Left renal pelvis (tissue), 4 donors: ENCODE measurements at places on chromosomes 3 and 15. TPM values are rescaled to one million over a fixed set of nuclear protein-coding genes. Genes with fewer than 3 reads are reported as not detected.

Gene STAB1
- polyA plus RNA-seq = 48.0 TPM

Gene RFTN1
- 84.9 TPM for polyA plus RNA-seq

Gene CYP1A1
- polyA plus RNA-seq = not detected

Gene FBXO40
- polyA plus RNA-seq = 0.03 TPM

Gene OIP5
- polyA plus RNA-seq = 9.3 TPM

Gene CTXN2
- polyA plus RNA-seq = 0.09 TPM

Gene IGSF10
- 2.6 TPM for polyA plus RNA-seq

Gene RGMA
- polyA plus RNA-seq = 9.5 TPM

Gene ACTC1
- 1.6 TPM for polyA plus RNA-seq

Gene MORC1
- polyA plus RNA-seq = 0.59 TPM

- DNase-seq = no peak
These were observed 280.1 kb downstream of the LRTM1 start for GRCh38 chr3:54647721-54648120.

- DNase-seq = no peak
These were observed 87.4 kb upstream of the LRRC3B start for GRCh38 chr3:26535151-26535550.

DNA sequence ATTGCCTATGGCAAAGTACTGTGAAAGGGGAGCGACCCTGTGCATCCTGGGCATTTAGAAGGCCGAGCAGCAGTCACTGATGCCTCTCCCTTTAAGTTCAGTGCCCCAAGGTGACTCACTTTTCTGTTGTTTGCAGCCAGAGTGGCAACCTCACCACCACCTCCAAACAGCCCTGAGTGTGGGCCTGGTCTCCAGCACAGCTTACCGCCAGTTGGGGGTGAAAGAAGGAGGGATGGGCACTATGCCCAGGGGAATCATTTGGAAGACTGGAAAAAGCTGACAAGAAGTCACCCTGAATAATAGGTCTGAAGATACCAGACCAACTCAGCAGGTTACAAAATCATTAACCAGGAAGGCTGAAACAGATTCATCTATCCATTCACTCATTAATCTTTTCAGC, 571.8 kb downstream of the EPHB1 start:
- DNase-seq = no peak

DNA sequence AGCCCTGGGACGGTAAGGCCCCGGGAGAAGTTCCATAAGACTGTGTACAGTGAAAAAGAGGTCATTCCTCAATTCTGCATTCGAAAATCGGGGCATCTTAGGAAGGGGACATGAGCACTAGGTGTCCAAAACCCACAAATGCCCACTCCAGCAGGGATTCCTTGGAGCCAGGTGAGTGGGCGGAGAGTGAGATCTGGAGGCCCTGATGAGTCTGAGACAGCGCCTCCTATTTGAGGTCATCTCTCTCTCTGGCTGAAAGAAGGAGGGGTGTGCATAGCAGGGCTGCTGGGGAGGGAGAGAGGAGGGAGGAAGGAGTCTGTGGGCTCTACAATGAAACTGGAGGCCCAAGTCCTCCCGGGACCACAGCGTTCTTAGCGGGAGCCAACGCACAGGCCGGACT, 38.1 kb upstream of the LACTB start:
- DNase-seq = no peak

- no peak for DNase-seq
These were observed 7.3 kb upstream of the SACM1L start for GRCh38 chr3:45681846-45682245.

DNA sequence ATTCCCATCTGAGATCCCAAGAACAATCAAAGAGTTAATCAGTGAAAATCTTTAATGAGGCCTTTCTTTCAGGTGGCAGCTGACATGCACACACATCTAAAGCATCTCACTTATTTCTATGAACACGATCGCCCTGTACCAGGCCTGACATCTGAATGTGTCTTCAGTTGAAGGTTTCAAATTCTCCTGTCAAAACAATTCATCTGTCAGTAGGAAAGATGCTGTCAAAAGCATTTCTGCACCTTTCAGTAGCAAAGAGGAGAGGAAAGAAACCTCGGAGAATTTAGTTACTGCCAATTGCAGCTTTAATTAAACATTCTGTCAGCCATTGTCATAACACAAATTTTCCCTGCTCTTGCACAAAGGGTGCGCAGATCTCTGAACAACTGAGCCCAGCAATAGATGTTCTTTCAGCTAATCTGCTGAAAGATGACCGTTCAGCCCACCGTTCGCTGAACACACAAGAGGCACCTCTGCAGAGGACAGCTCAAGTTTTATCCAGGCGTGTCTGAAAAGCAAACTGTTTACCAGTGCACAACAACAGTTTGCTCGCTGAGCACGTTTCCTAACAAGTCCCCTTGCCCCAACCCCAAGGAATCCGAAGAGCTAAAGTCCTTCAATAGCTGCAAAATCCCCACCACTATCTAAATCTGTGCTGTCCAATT, 34.1 kb downstream of the LRIG1 start:
- DNase-seq = no peak

- DNase-seq = peak; percentile 62
These were observed at the start of gene DRD3 for GRCh38 chr3:114178770-114179368. DRD3 (minus strand) TSS chr3:114179052; CDS start chr3:114171992, 7,060 bp downstream.

DNA sequence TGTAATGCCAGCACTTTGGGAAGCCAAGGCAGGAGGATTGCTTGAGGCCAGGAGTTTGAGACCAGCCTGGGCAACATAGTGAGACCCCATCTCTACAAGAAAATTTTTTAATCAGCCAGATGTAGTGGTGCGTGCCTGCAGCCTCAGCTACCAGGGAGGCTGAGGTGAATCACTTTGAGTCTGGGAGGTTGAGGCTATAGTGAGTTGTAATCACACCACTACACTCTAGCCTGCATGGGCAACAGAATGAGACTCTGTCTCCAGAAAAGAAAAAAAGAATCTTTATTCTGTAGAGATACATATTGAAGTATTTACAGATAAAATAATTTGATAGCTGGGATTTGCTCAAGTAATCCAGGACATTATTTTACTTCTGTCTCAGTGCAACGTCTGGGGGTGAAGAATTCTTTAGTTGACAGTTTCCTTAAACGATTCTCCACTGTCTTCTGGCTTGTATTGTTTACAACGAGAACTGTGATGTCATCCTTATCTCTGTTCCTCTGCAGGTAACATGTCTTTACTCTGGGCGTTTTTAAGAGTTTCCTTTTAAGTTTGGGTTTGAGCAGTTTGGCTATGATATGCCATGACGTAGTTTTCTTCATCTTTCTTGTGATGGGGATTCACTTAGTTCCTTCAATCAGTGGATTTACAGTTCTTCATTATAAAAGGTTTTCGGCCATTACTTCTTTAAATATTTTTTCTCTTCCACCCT, 26.3 kb downstream of the KPNA1 start:
- DNase-seq = no peak

GRCh38 chr15:62920682-62921502, 121.7 kb upstream of the TPM1 start:
- DNase-seq = no peak

GRCh38 chr15:67120839-67121643, 55.6 kb downstream of the SMAD3 start:
- DNase-seq = no peak

- no peak for DNase-seq
These were observed 9.5 kb downstream of the CLDN18 start for GRCh38 chr3:138019281-138020069.

DNA sequence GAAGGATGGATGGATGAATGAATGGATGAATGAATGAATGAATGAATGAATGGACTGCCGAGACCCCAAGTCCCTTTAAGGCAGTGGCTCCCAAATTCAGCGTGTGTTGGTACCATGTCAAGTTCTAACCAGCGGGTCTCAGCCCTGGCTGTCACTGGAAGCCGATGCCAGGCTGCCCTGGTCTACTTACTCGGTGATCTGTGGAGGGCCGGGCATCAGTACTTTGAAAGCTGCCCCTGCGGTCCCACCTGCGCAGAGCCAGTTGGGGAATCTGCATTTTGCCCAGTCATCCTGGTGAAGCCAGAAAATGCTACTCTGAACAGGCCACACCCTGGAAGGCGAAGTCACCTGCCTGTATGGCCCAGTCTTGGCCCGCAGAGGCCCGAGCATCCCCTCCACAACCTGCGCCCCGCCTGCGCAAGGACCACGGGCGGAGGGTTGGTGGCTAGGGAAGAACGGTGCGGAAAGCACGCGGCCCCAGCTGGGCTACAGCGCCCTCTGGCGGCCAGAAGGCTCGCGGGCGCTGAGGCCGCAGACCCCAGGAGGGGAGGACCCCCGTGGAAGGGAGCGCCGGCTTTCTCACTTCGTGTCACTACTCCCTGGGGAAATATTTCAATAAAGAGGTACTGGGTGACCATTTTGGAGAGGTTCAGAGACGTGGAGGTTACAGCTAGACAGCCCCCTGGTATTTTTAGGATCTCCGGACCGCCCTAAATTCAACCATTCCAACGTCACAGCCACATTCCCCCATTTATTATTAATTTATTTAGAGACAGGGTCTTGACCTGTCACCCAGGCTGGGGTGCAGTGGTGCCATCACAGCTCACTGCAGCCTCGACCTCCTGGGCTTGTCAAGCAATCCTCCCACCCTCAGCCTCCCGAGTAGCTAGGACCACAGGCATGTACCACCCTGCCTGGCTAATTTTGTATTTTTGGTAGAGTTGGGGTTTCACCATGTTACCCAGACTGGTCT, 34.9 kb downstream of the PRKCD start:
- DNase-seq = no peak

DNA sequence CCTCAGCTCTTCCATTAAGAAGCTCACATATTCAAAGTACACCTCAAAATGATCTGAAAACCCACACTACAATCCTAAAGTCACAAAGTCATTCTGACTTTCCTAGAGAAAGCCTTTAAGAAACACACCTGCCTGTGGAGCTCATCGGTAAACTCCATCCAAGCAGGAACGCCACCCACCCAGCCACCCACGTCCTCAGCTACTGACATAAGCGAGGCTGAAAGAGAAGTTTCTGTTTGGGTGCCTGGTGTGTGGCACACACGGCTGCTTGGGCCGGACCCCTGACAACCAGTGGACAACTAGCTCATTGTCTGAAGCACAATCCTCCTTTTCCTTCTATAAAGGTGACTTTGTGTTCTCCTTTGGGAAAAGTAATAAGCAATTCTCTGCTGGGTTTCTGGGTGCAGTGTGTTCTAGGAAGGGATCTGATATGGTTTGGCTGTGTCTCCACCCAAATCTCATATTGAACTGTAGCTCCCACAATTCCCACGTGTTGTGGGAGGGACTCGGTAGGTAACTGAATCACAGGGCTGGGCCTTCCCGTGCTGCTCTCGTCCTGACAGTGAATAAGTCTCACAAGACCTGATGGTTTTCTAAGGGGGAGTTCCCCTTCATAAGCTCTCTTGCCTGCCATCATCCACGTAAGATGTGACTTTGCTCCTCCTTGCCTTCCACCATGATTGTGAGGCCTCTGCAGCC, 26.1 kb downstream of the FAM174B start:
- no peak for DNase-seq

DNA sequence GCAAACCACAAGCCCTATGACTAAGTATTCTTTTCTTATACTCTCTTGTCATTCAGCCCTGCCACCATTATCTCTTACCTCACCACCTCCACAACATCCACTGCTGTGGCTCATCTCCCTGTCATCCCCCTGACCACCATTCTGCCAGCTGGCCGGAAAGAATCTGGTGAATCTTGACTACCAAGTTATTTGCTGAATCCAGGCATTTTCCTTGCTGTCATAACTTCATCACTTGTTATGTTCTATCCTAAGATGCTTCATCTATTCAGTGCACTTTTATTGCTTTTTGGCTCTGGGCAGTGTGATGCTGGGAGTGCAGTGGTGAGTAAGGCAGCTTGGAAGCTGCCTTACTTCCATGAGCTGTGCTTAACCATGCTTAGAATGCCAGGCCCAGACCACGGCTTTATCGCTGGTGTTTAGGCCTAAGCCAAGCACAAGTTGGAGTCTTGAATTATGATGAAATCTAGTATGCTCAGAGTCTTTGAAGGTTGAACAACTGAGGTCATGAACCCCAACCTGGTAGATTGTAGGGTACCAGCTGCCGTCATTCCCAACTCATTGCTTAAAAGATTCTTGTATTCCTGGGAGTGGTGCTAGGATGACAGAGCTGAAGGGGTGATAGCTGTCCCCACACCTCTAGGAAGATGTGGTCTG, 27.0 kb upstream of the APH1B start:
- no peak for DNase-seq

DNA sequence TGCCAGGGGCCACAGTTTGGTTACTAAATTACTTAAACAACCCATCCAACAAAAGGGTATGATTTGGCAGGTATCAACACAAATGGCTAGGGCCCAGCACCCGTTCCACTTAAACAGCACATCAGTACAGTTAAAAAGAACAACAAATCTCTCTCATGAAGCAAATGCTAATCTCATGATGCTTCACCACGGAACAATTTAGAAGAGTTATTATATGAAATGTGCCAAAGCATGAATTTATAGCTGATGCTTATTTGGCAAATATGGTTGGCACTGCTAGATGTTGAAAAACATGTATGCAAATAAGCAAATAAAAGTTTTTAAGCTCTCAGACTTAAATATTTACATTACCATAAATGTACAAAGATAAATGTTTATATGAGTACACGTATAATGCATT, 2.3 kb downstream of the PEAK1 start:
- no peak for DNase-seq

DNA sequence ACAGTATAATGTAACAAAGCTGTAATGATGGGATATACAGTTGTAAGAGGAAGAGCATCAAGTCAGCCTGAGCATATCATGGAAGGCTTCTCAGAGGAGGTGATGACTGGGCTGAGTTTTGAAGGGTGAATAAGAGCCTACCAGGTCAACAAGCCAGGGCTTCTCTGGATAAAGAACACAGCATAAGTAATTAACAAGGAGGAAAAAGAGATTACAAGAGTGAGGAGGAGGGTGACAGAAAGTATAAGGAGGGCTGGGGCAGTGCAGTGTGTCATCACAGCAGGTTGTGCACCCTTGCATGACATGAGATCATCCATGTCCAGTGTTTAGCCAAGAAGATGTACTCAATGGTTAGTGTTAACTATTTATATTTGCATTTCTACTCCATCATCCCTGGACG, 16.9 kb upstream of the SPATA12 start:
- no peak for DNase-seq

GRCh38 chr15:39680868-39681267, 100.0 kb downstream of the THBS1 start:
- no peak for DNase-seq

- no peak for DNase-seq
These were observed 15.5 kb upstream of the PRSS50 start for GRCh38 chr3:46733026-46733800.

DNA sequence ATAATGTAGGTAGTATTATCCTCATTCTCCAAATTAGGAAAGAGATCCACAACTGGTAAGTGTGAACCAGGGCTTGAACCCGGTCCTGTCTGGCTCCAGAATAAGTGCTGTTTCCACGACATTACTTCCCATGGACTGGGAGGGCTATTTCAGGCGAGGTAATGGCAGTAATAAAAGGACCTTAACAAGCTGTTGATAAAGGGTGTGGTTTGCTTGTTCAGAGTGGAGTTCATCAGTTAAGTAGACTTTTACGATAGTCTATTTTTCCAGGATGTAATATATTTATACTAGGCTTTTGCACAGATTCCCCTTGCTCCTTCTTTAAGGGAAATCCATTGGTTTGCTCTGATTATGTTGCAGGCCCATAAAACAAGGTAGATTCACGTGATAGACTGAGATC, 88.4 kb upstream of the TNFAIP8L3 start:
- DNase-seq = no peak

GRCh38 chr15:101342056-101342455, 47.0 kb upstream of the SNRPA1 start:
- no peak for DNase-seq
